ENCODE measurements at places on chromosomes 5 and 9.

DNA sequence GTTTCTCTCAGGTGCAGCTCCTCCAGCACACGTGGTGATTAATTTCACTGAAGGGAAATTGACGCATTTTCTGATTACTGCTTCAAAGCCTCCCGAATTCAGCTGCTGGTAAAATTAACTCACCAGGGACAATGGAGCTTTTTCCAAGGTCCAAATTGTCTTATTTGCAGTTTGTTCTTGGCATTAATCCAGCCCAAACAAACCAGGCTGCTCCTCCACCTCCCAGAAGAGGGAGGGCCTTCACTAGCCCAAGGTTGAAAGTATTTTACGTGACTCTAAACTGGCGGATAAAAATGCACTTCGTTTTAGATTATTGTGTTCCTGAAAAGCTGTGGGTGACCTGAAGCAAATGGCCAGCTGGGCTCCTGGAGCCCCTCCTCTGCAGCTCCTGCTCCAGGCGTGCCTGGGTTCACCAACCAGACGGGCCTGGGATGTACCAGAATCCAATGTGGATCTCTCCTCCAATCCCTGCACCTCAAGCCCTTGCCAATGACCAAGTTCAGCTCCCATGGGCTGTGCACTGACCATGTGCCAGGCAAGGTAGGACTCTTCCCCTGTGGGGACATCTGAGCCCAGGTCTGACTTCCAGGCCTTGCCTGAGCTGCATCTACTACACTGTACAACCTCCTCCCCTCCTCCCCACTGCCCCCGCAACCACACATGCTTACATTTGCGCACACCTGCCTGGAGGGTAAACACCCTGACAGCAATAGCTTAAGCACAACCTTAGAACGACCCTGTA is 193.4 kb downstream of the CDK5RAP2 start:
- no peak for DNase-seq

DNA sequence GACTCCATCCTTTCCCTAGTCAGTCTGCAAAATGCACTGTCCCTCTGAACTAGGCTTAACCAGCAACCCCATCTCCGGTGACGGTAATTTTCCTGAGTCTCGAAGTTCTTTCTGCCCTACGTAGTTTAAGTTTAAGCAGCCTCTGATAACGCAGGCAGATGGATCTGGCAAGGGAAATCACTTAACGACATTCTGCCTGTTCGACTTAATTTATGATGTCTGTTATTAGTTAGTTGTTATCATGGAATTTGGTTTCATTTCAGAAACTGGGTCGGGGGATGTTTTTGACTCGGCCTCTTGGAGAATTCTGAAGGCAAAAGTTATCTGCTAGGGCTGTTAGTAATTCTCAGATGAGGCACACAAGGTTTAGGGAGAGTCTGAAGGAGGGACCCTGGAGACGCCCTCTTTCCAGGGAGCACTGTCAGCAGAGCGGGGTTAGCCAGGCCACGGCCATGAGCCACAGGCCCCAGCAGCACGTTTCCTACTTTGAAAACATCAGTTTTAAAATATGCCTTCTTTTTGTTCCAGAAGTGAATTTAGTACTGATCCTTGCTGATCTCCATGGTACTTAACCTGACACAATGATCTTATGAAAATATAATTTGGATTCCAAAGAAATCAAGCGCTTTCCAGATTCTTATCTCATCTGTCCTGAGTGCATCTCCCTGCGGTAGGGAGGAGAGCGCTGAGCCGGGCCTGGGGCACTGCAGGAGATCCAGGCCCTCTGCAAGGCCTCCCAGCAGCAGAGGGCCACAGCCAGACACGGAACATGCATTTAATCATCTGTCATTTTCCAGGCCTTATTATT is 171.0 kb upstream of the OTULINL start:
- no peak for DNase-seq

DNA sequence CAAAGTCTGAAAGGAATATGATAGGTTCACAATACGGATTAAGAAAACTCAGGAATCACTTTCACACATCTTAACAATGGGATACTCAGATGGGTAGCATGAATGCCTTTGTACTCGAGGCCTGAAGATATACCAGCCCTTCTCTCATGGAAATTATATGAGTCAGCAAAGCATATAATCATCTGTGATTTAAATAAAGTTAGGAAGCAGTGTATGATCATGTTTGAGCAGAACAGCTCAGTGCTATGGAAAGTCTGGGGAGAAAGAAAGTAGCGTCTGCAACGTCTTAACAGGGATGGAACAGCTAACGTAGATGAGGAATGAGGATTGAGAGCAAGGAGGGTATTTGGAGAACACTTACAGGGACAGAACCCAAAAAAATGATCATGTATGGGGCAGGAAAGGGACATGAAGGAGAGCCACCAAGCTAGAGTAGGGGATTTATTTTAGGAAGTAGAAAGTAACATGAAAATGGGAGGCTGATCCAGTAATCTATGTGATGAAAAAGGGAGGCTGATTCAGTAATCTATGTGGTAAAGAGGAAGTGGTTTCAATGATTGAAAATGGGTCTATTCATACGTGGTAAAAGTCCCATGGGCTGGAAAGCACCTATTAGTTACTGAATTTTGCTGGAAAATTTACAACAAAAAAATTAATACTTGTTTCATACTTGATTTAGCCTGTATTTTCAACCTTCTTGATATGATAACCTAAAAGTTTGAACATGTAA is 85.9 kb downstream of the GNA14 start:
- no peak for DNase-seq

DNA sequence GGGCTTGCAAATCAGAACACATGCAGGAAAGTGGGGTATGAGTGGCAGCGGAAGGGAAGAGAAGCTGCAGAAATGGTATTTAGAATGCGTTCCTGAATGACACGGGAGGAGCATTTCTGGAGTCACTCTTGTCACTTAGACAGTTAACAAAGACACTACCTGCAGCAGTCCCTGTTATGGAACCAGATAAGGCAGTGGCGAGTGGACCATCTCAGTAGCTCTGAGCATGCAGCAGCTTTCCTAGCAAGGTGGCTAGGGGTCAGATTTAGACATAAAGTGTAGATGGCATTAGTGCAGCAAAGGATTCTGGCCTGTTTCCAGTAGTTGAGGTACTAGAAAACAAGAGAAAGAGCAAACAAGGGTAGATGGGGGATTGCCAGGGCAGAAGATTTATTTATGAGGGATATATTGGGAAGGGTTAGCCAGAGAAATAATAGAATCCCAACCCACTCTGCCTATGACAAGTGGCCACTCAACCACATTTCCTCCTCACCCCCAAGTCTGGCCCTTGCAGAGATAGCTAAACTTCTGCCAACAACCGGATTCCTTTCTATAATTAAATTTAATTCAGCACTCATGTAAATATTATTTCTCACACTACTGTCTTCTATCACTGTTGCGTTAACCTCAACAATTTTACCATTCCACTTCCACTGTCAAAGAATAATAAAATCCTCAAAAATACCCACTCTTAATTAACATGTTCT is 201.6 kb downstream of the DCP2 start:
- no peak for DNase-seq

DNA sequence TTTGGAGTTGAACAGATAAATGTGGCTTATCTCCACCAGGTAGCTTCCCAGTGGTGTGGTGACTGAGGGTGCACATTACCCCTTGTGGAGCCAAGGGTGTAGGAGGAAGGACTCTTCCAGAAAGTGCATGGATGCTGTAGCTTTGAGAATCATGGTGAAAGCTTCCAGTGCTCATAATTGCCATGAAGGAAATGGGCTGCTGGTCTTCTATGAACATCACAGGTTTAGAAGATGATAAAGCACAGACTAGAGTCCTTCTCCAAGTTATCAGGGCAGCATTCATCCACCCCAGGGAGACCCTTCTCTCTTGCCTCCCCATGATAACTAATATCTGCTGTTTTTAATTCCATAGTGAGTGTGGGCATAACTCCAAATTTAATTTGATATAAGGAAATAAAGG is 93.4 kb upstream of the CHD1 start:
- DNase-seq, result no peak

DNA sequence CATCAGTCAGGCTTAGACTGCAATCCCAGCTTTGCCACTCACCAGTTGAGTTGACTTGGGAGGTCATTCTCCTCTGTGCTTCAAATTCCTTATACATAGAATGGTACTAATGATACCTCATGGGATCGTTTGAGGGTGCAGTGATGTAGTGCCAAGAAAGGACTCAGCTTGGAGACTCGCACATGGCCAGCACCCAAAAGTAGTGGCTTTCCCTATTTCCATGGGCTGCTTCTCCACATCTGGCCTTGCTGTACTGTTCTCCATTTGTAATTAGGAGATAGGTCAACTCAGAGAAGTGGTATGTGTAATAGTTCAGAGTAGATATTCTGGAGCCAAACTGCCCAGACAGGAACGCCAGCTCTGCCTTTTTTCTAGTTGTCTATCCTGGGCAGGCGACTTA is 5.5 kb downstream of the CCL19 start:
- no peak for DNase-seq

- no peak for DNase-seq
These were observed 7.3 kb upstream of the SLC25A51 start for GRCh38 chr9:37911271-37911681.

GRCh38 chr5:80105698-80106439 is 70.7 kb downstream of the THBS4 start:
- DNase-seq, result no peak

- no peak for DNase-seq
These were observed 71.4 kb upstream of the STARD4 start for GRCh38 chr5:111583758-111584203.

DNA sequence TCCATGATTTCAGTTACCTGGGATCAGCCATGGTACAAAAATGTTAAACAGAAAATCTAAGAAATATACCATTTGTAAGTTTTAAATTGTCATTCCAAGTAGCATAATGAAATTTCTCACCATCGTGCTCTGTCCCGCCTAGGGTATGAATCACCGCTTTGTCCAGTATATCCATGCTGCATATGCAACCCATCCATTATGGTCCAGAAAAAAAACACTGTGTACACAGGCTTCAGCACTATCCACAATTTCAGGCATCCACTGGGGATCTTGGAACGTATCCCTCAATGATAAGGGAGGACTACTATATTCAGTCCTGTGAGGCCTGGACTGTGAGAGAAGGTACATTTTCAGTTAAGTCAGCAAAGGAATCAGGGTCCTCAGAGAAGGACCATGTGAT is 37.6 kb upstream of the HNRNPA0 start:
- DNase-seq, result no peak

All from CD4-positive, CD25-positive, alpha-beta regulatory T cell (primary cell).